Activated naive CD8-positive, alpha-beta T cell treated with anti-CD3 and anti-CD28 coated beads, Interleukin-2, amount 50 U/mL, for 24 hours (primary cell): ENCODE measurements at places on chromosomes 11 and 22.

DNA sequence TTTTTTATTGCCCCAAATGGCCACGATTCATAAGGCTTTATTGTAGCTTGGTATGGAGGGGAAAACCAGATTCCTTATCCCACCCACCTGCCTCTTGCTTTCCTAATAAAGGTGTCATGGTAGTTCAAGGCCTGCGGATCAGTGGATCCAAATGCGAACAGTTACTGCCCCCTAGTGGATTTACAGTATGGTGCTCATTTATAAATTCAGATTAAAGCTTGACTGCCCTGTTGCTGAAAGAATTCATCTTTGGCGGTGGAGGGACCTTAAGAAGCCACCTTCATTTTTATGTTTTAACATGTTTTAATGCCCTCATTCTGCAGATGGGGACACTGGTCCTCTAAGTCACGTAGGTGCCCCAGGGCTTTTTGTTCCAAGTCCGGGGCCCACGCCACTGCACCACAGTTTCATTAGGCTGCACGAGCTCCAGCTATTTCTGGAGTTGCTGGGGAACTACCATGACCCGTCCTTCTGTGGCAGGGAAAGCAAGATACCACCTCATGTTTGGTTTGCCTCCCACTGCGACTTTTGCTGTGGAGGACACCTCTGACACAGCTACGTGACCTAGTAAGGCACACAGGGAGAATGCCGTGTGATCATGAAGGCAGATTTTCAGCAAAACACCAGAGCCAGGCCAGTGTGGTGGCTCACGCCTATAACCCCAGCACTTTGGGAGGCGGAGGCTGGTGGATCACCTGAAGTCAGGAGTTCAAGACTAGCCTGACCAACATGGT, 15.6 kb upstream of the INCENP start:
- peak; percentile 29 for DNase-seq

GRCh38 chr11:1197431-1197885, 25.4 kb upstream of the MUC5B start:
- DNase-seq = no peak

DNA sequence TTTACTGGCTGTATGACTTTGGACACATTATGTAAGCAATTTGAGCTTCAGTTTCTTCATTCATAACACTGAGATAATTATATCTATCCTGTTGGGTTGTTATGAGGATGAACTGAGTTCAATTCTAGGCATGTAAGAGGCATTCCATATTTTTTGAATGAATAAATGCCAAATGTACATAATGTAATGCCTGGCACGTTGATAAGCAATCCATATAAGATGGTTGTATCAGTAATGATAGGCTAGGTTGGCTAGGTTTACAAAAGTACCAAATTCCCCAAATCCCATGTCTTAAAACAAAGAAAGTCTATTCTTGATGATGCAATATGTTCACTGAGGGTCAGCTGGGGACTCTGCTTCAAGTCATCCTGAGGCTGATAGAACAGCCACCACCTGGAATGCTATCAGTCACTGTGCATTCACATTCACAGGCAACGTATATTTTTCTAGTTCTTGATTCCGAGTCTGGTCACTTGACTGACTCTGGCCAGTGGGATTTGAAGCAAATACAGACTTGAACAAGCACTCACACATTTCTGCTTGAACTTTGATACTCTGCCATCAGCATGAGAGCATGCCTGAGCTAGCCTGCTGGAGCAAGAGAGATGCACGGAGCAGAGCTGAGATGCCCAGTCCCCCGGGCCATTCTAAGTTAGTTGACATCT, 104.0 kb upstream of the TIMP3 start:
- no peak for DNase-seq

- DNase-seq = no peak
These were observed 18.4 kb downstream of the PHF21A start for GRCh38 chr11:46102843-46103242.

- no peak for DNase-seq
These were observed 154.3 kb downstream of the MSANTD4 start for GRCh38 chr11:105867742-105868141.

- DNase-seq = no peak
These were observed 1.1 kb downstream of the CD151 start for GRCh38 chr11:833849-834311.

GRCh38 chr11:132008872-132009271, 638.5 kb downstream of the NTM start:
- no peak for DNase-seq
